Fibroblast of the aortic adventitia (primary cell): ENCODE measurements at places on chromosomes 16 and 17. TPM values are rescaled to one million over a fixed set of nuclear protein-coding genes. Genes with fewer than 3 reads are reported as not detected.
A peak's percentile ranks its signal among the peaks of the same experiment; 100 is the strongest.

GRCh38 chr17:282000-282911 is 70.4 kb downstream of the RPH3AL start:
- DNase-seq = no peak

DNA sequence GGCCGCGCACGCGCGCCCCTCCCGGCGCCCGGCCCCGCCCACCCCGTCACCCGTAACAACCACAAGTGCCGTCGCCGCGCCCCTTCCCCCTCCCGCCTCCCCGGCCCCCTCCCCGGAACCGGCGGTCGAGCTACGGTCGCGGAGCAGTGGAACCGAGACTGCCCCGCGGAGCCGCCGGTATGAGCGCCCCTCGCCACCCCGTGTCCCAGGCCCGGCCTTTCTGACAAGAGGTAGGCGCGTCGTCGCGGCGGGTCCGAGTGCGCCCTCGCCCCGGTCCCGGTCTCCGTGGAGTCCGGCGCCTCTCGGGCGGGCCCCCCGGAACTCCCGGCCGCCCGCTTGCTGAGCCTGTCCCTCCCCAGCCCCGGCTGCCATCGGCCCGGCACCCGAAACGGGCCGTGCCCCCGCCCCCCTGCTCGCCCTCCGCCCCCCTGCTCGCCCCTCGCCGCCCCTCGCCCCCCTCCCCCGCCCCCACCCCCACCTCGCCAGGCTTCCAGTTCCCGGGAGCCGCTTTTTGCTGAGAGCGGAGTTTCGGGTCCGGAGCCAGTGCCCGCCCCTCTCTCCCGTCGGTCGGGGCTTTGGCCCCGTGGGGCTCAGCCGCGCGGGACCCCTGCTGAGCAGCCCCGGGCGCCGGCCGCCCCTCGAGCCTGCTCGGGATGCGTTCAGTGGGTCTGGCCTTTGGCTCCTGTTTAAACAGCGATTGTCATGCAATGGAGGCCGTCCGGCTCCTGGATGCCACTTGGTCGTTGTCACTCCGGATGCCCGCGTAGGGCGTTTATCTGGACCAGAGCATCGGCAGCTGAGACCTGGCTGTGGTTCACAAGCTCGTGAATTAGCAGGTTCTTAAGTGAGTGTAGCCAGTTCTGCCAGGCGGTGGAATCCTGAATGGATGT is at the start of gene SEC14L1:
Gene SEC14L1, plus strand, starts transcription at position 92 of the 890 bp plus-strand sequence. CDS start 2,628 bp downstream, outside the sequence.
- peak; percentile 44 for DNase-seq

GRCh38 chr17:74110467-74110866 is 93.0 kb upstream of the RPL38 start:
- DNase-seq = no peak

GRCh38 chr16:73563709-73564108 is 515.8 kb upstream of the ZFHX3 start:
- DNase-seq = no peak

DNA sequence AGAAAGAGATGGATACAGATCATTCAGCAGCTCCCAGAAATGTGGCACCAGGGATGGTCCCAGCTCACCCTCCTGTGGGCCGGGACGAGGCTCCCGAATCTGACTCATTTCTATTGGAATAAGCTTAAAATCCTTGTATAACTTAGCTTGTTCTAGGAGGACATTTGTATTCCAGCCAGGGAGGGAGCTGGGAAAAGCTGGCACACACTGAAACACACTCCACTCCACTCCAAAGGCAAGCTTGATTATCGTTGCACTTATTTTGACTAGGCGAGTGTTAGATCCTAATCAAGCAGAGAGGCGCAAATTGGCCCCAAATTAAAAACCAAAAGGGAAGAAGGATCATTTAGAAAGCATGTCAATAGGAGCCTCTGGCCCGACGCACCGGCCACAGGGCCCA is 339.5 kb downstream of the HS3ST4 start:
- no peak for DNase-seq

DNA sequence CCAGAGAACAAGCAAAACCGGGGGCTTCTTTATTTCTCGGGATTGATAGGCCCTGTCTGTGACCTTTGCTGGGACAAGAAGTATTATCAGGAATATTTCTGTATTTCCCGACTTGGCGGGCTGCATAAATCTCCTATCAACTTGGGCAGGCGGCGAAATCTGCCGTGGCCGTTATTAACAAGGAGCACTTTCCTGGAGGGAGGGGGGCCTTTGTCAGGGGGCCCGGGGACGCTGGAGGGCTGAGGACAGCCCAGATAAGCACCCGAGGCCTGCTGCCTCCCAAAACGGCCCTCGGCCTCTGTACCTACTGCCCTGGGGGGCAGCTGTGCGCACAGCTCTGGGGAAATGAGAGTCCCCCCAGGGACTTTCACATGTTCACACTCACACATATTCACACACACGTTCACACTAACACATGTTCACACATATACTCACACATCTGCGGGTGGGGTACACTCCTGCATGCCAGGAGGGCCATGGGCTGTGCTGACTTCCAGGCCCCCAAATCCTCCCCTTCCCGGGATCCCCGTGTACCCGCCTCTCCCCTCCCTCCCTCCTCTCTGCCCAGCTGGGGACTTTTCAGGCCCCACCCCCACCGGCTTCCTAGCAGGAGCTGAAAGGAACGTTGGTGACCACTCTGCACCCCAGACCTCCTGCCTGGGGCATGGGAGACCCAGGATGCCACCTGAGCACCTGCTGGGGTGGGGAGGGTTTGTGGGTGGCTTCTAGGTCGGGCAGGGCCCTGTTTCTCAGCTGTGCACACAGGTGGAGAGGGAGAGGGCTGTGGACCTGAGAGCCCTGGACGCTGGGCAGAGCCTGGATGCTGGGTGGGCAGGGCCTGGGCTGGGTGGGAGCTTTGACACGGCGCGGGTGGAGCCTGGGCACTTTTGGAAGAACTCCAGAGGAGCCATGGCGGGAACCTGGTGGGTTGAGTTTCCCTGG is 24.3 kb upstream of the GSE1 start:
- DNase-seq = no peak

DNA sequence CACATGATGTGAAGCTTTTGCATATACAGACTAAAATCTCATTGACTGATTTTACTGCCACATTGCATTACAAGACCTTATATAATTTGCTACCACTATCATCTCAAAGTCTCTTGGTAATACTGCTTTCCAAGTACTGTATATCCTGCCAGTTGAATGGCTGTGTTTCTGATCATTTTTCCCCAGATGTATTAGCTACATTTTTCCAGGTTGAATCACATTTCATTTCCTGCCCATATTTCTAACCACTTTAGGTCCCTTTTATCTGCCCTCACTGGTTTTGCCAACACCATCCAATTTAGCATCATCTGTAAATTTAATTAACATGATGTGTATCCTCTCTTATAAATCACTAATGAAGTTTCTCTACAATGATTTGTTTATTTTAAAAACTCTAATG is 365.7 kb upstream of the PMFBP1 start:
- DNase-seq = peak; percentile 68

GRCh38 chr16:57514791-57515600 is 21.4 kb downstream of the CCDC102A start:
- DNase-seq = no peak

GRCh38 chr17:51064061-51064735 is 56.5 kb downstream of the SPAG9 start:
- no peak for DNase-seq

LRRC46 gene
- 0.16 TPM in 1 of 2 replicates, not detected in the other for total RNA-seq

C1QL1 gene
- total RNA-seq = 0.09 TPM in 1 of 2 replicates, not detected in the other

TMC5 gene
- total RNA-seq = under 0.01 TPM in 1 of 2 replicates, not detected in the other

KRT12 gene
- total RNA-seq = not detected in 2 replicates

SCRN2 gene
- total RNA-seq = 14.7 and 20.7 TPM in 2 replicates

DOC2B gene
- not detected in 2 replicates for total RNA-seq

ZMYND15 gene
- total RNA-seq = 0.18 TPM in 1 of 2 replicates, not detected in the other

KRTAP3-1 gene
- not detected in 2 replicates for total RNA-seq
